ENCODE measurements at places on chromosomes 2 and 18.

DNA sequence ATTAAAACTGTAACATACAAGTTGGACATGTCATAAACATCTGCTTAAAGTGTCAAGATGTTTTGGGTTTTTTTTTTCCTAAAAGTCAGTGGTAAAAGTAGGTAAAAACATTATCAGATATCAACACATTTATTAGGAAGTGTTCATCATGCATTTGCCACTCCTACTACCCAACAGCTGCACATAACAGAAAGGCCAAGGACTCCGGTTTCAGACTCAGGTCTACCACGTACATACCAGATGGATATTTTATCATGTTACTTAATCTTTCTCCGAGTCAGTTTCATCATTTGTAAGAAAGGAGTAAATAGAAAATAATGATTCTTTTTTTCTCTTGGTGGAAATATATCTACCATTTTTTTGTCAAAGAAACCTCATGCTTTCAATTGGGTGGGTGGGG, 192.3 kb downstream of the UBE2E3 start:
- no peak for DNase-seq

- DNase-seq, result no peak
Measured at GRCh38 chr2:20666005-20666303, 990 bp upstream of the GDF7 start.

- no peak for DNase-seq
Measured at GRCh38 chr18:40902436-40902835, 1052.6 kb upstream of the PIK3C3 start.

DNA sequence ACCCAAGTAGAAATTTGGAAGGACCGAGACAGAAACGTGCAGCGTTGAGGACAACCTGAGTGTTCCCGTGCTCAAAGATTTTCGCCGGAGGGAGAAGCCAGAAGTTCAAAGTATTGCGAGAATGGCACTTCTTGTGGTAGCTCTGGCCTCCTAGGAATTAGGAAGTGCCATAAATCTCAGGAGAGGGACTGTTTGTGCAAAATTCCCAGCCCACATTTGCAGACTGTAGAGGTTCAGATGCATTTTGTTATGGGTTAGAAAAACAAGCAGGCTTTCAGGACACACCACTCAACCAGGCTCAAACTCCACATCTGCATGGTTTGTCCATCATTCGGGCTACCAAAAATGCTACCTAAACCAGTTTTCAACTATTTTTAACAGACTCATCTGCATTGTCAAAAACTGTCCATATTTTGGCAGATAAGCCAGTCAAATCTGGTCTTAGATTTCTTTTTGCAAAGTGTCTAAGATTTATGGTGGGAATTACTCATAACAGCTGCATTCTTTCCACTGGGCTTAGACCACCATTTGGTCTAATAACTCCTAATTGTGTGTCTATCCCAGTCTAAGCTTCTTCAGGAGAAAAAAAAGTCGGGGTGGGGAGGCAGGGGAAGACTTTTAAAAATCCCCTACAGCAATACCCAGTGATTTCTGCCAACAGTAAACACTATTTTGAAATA, 422.9 kb downstream of the ARHGAP15 start:
- DNase-seq, result no peak

DNA sequence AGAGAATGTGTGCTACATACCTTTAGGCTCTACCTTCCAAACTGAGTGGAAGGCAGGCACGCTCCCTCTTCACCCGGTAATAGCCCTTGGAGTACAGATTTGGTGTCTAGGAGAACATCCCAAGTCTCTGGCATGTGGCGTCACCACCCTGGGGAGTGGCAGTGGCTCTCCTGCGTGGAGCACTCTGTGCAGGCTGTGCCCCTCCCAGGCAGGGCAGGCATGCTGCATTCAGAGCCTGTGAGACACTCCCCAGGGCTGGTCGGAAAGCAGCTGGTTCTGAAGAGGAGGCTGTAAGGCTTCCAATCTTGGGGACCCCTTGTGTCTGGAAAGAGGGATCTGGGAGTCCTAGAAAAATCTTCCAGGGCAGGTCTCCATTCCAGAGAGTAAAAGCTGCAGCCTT, 193.3 kb downstream of the ANKRD30B start:
- DNase-seq, result no peak

DNA sequence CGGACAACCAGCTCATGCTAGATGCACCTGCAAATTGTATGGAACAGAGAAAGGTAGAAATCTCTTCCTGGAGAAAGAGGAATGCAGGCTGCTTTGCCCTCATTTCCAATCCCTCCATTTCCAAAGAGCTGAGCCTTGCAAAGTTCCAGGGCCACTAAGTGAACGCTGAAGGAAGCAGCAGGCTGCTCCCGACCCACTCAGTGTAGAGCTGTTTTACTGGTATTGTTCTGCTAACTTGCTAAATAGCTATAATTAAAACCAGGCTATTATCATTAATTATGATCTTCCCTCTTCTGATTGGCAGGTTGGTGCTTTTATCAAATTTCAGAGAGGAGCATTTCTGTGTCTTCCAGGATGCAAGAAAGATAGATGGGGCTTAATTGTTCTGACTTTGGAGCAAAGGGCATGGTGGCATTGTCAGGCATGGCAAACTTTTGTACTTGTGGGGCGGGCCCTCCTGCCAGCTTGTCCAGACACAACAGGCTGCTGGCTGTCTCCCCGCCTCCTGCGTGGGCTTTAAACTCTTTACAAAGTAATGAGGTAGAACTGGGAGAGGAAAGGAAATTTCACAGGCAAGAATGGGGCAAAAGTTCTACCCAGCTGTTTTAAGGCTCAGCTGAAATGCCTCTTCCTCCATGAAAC, 40.2 kb downstream of the ALK start:
- DNase-seq, result no peak

- peak; percentile 64 for DNase-seq
Measured at GRCh38 chr18:76821875-76822505, 367 bp upstream of the ZNF236 start.

DNA sequence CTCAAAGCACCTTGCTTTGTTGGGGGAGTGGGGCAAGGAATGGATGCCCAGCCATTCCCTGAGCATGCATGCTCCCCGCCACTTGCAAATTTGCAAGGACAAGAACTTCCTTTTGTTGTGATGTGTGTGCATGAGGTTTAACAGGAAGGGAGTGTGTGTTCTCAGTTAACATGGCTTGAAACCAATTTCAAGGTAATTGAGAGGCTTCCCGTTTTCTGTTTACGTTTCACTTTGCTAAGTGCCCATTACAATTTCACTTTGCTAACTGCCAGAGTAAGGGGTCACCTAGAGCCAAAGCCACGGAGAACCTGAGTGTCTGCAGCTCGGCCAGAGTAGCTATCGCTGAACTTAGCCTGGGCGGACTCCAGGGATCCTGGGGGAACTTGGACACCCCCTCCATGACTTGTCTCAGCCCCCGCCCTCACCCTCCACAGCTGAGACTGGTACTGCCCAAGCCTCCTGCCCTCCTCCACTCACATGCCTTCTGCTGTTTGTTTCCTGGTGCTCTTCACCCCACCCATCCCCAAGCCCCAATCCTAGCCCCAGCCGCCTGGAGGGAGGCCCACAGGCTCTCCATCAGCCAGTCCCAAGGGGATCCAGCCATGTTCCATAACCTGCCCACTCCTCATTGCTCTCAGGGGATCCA, 53.6 kb upstream of the LAPTM4A start:
- DNase-seq, result no peak

DNA sequence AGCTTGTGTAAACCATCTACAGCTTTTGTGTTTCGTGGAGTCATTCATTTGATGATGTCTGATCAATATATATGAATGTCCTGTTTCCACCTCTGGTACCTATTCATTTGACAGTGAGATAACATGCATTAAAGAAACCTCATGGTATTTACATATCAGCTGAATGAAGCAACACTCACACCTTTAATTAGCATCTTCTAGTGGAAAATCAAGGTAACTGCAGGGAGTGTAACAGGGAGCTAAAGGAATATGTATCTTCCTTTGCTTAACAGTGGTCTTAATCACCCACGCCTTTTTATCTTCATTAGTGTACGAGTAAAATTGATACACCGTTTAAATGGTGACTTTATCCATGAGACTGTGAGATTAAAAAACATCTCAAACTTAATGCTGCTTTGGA, 15.6 kb downstream of the SLC39A10 start:
- DNase-seq, result no peak

GRCh38 chr18:6718267-6718666, 11.2 kb upstream of the ARHGAP28 start:
- no peak for DNase-seq

DNA sequence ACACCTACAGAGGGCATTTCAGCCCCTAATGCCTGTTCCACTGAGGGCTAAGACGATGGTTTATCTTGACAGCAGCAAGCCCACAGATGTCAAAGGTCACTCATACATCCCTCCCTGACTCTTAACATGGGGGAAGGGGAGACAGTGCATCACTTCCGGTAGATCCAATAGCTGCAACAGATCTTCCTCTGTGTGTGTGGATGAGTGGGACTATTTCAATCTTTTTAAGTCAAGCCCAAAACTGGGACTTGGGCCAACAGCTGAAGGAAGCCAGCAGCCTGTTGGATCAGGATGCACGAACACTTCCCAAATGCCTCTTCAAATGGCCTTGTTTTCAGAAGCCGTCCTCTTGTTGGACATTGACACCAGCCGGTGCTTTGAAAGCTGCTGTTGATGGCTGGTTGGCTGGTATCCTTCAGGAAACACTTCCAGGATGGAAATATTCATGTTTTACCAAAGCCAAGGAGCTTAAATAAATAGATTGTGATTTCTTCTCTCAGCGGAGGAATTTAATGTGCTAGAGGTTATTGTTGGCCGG, 59.2 kb downstream of the IL1R2 start:
- DNase-seq, result no peak

DNA sequence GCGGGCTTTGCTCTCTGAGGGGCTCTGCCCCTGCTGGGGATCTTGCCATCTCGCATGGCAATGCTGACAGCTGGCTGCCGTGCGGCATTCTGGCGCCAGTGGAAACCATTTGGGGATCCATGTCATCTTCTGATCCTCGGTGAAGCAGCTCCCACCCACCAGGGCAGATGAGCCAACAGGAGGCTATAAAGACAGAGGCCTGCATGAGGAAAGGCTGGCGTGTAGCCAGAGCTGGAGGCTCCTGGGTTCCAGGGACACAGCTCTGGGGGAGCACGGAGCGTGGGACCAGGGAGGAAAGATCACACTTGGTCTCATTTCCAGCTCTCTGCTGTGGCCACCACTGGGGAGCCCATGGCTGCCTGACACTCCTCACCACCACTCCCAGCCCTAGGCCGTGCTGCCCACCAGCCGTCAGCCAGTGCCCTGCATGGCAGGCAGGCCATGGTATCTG, 145.8 kb downstream of the ZFP36L2 start:
- DNase-seq, result no peak

DNA sequence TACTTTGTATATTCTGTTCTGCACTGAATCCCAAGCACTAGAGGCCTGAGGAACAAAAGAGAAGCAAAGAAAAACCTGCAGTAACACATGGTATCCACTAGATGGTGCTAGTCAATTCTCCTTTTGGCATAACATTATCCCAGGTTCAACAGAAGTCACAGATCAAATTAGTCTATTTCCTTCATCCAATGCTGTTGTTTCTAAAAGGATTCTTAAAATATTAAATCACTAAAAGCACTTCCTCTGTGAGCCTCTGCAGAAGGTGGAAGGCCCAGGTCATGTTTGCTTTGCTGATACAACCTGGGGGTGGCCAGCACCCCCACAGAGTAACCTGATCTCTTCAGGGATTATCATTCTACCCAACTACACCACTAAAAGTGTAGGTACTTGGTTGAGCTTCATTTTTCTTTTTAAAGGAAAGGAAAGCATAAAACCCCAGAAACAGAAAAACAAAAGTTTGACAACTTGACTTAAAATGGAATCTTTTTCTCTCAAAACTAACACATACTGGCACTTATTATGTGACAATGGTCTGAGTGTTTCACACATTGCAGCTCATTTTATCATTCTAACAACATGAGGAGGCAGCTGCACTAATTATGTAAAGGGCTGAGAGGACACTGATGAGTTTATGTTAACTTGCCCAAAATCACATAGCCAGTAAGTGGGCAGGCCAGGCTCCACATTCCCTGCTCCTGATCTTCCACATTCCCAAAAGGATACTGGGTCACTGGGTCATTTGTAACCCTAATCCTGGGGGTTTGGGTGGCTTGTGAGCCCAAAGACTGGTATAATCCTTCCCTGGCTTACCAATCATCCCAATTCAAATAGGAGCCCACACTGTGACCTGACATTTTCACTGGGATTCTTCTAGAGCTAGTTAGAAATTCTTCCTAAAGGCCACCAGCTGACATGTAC, 66.8 kb upstream of the DNER start:
- DNase-seq, result peak; percentile 46

GRCh38 chr18:45765796-45766195, 41.8 kb downstream of the SLC14A1 start:
- no peak for DNase-seq

DNA sequence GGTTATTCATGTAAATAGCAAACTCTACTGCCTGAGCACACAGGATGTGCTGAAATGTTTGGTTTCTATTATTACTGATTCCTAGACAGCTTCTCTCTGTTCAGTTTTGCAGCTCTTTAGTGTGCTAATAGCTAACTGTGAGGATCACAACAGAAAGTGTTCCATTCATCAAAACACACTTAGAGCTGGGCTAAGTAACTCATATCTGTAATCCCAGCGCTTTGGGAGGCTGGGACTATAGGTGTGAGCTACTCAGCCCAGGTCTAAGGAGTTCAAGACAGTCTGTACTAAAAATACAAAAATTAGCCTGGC, 63.2 kb downstream of the MOGAT1 start:
- peak; percentile 17 for DNase-seq

GRCh38 chr2:11630855-11631254, 39.1 kb downstream of the NTSR2 start:
- no peak for DNase-seq

DNA sequence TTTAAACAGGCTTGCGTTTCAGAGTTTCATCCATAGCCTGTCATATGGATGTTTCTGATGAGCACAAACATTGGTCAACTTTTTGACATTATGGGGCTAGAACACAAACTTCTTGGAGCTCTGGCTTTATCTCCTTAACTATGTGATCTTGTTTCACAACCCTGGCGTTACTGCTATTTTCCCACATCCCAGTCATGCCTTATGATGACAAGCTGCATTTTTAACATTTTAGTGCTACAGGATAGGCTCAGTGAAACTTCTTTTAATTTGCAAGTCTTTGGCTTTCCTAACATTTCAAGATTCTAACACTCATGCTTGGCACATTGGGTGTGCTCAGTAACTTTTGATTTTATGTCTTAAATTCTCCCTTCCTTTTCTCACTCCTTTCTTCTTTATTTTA, 21.0 kb upstream of the PDE1A start:
- no peak for DNase-seq

DNA sequence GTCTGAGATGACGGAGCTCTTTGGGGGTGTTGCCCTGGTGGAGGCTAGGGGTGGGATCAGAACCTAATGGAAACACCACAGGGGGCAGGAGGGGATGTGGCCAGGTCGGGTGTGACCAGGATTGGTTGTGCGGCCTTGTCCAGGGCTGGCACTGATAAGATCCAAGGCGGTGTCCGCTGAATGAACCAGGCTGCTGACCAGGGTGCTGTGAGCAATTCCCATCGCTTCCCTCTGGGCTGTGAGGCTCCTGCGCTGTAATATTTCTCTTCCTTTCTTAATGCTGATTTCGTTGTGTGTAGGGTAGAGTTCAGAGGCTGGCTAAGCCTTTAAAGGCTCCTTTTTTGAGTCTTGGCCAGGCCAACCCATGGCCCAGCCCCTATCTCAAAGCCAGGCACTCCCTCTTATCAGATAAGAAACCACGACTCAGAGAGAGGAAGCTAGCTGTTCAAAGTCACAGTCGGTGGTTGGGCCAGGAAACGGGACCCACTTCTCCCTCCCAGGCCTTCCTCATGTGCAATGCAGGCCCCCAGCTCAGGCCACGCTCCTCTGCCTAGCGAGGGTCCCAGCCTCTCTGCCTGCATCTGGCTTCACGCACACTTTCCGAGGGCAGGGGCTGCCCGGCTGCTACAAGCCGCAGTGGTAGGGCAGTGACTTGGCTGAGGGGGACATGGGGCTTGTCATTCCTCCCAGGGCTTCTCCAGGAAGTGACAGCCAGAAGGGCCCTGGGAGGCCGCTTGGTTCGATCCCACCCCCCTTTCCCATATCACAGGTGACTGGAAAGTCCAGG, 26.0 kb upstream of the FOSL2 start:
- DNase-seq, result peak; percentile 78
